NCI-H1048 (cell line): ENCODE measurements at places on chromosomes 12 and 14.

GRCh38 chr14:101737414-101738339 is 23.8 kb upstream of the PPP2R5C start:
- no peak for DNase-seq

DNA sequence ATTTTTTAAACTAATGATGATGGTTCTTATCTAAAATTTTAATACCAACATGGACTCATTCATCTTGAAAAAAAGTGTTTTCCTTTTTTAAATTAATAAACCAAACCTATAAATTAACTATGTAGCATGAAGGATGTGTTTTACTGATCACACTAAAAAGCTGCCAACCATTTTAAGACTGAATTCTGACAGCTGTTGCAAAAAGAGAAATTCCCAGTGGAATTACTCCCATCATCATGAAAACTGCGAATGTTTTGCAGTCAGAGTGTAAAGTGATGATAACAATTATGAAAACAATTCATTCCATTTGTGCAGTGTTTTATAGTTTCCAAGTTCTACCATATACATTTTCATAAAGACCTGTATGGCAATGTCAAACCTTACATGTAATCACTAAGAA is 232.8 kb downstream of the SLC2A13 start:
- no peak for DNase-seq

DNA sequence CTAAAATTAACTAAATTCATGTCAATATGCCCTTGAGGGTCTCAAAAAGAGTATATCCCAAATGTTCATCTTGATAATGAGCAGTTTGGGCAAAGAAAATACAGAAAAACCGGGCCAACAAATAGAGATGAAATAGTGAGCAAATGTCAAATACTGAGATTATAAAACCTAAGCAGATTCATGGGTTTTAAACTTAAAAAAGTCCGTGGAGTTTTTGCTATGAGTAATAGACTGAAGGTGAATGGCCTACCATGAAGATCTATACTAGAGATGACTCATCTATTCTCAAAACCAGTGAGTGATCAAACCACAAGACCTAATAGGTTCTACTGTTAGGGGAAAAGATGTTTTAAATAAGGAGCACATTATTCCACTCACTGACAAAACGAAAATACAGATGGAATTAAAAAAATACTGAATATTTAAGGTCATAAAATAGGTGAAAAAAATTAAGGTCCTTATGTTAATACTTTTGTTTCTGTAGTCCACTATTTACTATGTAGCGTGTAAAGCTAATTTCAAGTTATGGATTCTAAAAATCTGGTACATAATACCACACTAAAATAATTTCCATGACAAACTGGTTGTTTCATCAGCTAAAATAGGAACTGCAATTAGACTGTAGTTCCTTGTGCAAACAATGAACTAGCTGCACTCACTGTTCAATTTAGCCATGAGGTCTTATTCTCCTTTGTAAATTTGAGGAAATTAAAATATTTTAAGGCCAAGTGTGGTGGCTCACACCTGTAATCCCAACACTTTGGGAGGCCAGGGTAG is 5.0 kb downstream of the HNRNPC start:
- DNase-seq = no peak

DNA sequence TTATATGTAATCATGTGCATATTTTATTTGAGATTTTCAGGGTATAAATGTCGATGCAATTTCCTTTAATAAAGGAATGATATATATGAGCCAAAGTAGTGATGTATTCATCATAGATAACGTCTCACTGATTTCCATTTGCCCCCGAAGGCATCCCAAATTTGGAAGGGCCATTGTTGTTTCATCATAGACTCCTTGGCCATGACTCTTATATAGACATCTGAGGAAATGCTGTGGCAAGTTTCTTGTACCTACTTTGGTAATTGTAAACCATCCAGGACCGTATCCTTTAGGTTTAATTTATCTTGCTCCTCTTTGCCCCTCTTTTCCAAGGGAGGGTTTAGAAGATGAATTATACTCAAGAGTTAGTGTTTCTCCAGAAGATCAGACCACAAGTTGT is 84.7 kb downstream of the SAMD4A start:
- no peak for DNase-seq

GRCh38 chr14:44995770-44996294 is 33.8 kb downstream of the TOGARAM1 start:
- DNase-seq = no peak

- DNase-seq = no peak
These were observed 671.3 kb downstream of the RPS29 start for GRCh38 chr14:48914921-48915320.

DNA sequence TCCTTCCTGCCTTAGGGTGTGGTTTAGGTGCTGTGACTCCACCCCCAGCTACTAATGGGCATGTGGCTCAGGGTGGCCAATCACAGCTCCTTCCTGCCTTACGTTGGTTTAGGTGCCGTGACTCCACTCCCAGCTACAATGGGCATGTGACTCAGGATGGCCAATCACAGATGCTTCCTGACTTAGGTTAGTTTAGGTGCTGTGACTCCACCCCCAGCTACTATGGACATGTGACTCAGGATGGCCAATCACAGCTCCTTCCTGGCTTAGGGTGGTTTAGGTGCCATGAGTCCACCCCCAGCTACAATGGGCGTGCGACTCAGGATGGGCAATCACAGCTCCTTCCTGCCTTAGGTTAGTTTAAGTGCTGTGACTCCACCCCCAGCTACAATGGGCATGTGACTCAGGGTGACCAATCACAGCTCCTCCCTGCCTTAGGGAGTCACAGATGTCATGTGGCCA is 163.9 kb downstream of the TBX5 start:
- DNase-seq = no peak
